ENCODE measurements at places on chromosomes 2 and 18. TPM values are rescaled to one million over a fixed set of nuclear protein-coding genes. Genes with fewer than 3 reads are reported as not detected.

The RPRD1A gene
- 68.2 TPM for total RNA-seq

The RMND5A gene
- total RNA-seq, result 41.0 TPM

The C2orf80 gene
- not detected for total RNA-seq

The ATRAID gene
- total RNA-seq, result 106 TPM

The CTNNA2 gene
- total RNA-seq, result 5.1 TPM

The ERICH2 gene
- 0.47 TPM for total RNA-seq

GRCh38 chr2:170122883-170123547 lies 54.9 kb upstream of the MYO3B start:
- DNase-seq, result no peak

- DNase-seq, result no peak
Observed at GRCh38 chr2:225466891-225467604, 67.5 kb downstream of the NYAP2 start.

DNA sequence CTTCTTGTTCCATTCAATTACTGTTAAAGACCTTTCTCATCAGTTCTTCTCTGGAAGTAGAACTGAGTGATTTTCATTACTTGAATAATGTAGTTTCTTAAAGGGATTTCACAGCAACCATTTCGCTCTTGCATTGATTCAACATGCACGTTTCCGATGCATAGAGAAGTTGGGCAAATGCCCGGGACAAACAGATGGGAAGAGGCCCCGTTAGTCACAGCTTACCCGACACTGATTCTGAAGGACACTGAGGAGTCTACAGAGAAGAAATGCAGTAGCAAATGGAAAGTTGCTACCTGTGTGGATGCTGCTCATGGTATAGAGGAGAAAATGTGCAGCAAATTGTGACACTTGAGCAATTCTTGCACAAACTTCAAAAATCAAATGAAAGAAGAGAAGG lies 32.3 kb upstream of the GCG start:
- no peak for DNase-seq

- DNase-seq, result no peak
Observed at GRCh38 chr2:236505648-236506047, 64.0 kb upstream of the ACKR3 start.

- no peak for DNase-seq
Observed at GRCh38 chr2:40550085-40550484, 98.2 kb upstream of the SLC8A1 start.

GRCh38 chr18:23645568-23646175 lies 17.0 kb downstream of the ANKRD29 start:
- DNase-seq, result no peak

- DNase-seq, result no peak
Observed at GRCh38 chr2:192029089-192029488, 165.6 kb downstream of the TMEFF2 start.

DNA sequence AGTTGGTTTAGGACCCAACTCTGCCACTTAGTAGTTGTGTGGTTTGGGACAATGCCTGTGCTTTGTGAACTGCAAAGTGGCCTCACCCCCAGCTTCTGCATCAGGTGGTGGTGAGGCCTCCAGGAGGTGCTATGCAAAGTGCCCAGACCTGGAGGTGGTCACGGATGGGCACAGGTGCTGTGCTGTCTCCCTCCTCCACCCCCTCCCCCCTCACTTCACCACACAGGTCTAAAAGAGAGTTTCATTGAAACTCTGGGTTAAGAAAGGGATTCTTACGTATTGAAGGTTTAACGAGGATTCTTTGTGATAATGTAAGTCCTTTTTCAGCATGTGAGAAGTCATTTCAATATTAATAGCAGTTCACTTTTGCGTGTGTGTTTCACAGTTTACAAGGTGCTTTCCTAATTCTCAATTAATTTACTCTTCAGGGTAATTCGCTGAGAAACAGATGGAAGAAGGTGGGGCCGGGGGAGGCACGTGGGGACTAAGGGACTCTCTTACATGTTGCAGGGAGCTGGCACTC lies 369.9 kb downstream of the LPIN1 start:
- no peak for DNase-seq

- DNase-seq, result no peak
Observed at GRCh38 chr2:7661502-7661901, 744.3 kb downstream of the RNF144A start.

- no peak for DNase-seq
Observed at GRCh38 chr2:16495509-16496208, 170.0 kb downstream of the CYRIA start.
